ENCODE measurements at places on chromosomes 4 and X. TPM values are rescaled to one million over a fixed set of nuclear protein-coding genes. Genes with fewer than 3 reads are reported as not detected.

The TMEM35A gene
- not detected for total RNA-seq

The IL9R gene
- 0.14 TPM for total RNA-seq

The CSAG3 gene
- total RNA-seq, result not detected

The TIGD2 gene
- total RNA-seq, result 3.3 TPM

The ZNF518B gene
- total RNA-seq, result 105 TPM

The HSFX2 gene
- total RNA-seq, result not detected

The FOXR2 gene
- not detected for total RNA-seq

The SLIT2 gene
- 70.3 TPM for total RNA-seq

The C4orf50 gene
- total RNA-seq, result 0.07 TPM

The ANXA10 gene
- total RNA-seq, result not detected

The LRCH2 gene
- total RNA-seq, result 23.3 TPM

The FGFBP1 gene
- total RNA-seq, result not detected

The SPATA4 gene
- total RNA-seq, result 0.40 TPM

The IL13RA2 gene
- not detected for total RNA-seq

The PRR32 gene
- total RNA-seq, result not detected

DNA sequence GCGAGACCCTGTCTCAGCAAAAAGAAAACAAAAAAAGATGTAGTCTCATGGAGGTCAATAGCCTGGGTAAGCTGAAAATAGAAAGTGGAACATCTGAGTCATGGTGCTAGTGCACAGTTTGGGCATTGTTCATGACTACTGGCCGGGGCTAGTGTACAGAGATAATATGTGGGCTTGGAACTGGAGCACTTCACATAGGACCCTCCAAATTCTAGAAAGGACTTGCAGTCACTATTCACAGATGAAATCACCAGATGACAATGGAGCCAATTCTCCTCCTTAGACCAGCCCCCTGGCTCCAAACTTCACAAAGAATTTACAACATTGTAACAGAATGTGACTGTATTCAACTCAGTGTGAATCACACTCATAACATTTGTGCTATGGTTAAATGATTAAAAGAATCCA is 367.8 kb upstream of the SLC7A11 start:
- no peak for DNase-seq

GRCh38 chr4:189090174-189090814 is 850.4 kb upstream of the FRG1 start:
- DNase-seq, result no peak

DNA sequence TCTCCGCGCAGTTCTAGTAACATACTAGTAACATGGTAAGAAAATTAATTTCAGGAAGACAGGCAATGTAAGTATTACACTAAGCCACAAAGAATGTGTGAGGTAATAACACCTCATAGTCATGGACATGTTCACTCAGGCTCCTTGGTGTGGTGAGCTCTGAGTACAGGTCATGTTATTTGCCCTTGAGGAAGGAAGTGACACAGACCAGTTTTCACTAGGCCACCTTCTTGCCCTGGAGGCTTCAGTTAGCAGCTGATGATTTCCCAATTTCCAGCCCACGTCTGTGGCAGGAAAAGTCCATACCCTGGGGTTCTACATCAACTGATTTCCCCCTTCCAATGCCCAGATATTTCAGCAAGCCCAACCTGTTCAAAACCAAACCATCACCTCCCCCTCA is 6.7 kb downstream of the APOO start:
- DNase-seq, result no peak

DNA sequence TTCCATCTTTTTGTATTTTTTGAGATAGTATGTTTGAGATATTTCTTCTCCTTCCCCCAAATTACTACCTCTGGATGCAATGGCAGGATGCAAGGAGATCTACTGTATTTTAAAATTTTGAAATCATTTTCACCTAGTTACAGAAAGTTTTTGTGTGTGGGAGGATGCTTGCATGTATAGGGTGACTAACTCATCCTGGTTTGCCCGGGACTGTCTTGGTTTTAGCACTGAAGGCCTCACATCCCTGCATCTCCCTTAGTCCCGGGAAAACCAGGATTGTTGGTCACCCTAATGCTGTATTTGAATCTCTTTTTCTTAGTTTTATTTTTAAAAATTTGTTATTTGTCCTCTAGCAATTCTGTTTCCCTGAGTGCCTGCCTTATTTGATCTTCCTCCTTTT is 12.1 kb downstream of the SUPT20HL2 start:
- DNase-seq, result no peak

DNA sequence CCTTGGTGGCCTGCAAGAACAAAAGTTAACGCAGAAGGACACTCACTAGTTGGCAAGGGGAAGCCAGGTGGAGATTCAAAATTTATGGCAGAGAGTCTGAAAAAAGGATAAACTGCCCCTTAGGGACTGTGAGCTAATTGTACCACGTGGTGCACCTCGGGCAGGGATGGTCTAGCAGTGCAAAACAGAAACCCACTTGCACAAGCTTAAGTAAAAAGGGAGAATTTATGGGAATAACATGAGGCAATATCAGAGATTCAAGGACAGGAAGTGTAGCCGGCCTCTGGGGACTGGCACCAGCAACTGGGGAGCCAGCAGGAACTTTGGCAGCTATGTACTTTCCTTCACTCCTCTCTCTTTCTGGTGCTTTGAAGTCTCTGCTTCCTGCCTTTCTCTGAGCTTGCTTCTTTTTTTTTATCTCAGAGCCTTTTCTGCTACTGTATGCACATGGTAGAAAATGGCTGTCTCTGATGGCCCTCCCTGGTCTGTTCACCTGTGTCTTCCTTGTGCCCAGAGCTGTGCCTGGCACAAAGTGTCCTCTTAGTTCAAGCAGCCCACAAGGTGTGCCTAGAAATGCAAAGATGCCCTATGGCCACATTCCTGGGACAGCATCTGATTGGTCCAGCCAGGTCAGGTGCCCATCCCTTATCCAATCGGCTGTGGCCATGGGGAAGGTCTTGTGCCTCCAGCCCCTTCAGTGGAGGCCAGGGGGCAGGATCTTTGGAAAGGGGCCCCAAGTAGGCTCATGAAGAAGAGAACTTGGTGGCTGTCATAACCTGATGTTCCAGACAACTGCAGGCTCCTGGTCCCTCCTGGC is 114.8 kb upstream of the ATP6AP2 start:
- no peak for DNase-seq

DNA sequence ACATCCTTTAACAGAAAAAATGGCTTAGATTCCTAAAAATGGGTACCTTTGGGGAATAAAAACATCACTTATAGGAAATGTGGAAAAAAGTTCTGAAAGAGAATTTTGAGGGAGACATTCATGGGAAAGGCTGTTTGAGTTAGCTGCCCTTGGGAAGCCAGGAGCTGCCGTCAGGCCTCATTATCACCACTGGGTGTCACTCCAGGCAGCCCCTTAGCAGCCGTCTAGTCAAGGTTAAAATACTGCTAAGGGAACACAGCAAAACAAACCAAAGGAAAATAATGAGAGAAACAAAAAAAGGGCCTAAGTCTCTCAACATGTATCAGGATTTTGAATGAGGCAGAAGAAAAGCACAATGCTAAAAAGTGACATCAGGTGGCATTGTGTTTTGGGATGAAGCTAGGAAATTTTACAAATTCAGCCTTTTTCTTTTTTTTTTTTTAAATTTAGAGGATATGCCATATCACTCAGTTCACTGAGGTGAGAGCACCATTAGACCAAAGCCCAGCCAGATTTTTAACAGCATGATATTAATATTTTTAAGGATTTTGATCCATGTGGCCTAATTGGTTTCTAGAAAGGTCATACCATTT is 235.3 kb downstream of the GPAT3 start:
- no peak for DNase-seq

DNA sequence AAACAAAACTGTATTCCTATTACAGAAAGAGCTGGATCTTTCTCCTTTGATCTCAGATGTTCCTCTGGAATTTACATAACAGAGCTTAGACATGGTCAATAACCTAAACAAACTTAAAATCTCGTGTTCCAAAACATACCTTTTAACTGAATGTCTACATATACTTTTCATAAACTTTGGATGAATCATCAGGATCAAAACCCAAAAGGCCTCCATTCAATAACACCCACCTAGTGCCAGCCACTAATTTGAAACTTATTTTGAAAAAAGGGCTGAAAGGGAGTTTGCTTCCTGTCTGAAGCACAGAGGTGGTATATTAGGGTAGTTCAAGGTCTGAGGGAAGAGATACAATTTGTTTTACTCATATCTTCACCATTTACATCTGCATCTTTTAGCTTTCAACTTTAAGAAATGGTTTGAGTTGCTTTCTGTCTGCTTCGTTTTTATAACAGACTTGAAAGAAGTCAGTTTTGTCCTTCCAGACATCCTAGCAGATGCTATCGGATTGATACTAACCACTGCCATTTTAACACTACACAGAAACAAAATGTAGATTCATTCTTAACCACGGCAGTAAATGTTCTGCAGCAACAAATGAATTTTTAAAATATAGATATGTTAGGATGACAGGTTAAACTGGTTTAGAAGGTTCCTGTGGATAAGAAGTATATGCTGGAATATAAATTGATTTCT is 242.8 kb upstream of the DKK2 start:
- DNase-seq, result no peak

GRCh38 chr4:30950737-30951136 is 230.6 kb downstream of the PCDH7 start:
- DNase-seq, result no peak

GRCh38 chr4:8176547-8177399 is 18.2 kb upstream of the ABLIM2 start:
- DNase-seq, result no peak

DNA sequence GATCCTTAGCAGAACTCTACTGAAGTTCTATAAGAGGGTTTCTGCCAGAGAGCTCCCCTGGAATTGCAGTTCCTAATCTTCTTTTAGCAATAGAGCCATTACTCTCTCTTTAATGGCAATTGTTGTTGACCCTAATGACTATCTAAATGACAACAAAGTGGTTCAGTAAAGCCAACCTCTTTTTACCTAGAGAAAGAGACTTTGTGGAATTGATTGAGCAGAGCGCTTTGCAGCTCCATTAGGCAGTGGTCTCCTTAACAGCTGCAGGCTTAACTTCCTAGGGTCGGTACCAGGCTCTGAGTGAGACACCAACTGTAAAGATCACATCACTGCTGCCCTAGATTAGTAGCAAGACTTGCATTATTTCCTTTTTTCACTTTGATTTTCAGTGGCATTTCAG is 1472.9 kb upstream of the TENM3 start:
- DNase-seq, result no peak

GRCh38 chrX:21295246-21295820 is 78.9 kb upstream of the CNKSR2 start:
- no peak for DNase-seq

- no peak for DNase-seq
Observed at GRCh38 chr4:144681806-144682205, 35.9 kb downstream of the HHIP start.

GRCh38 chr4:41304221-41304620 is 47.5 kb downstream of the UCHL1 start:
- no peak for DNase-seq

- DNase-seq, result no peak
Observed at GRCh38 chr4:143307531-143307930, 29.1 kb upstream of the GAB1 start.

GRCh38 chr4:160009656-160010493 is 907.0 kb downstream of the RAPGEF2 start:
- DNase-seq, result no peak

GRCh38 chr4:186755550-186756519 is 32.2 kb upstream of the FAT1 start:
- no peak for DNase-seq

- no peak for DNase-seq
Observed at GRCh38 chr4:130850019-130850524, 1754.1 kb downstream of the C4orf33 start.

GRCh38 chrX:21996872-21997455 is 35.2 kb upstream of the PHEX start:
- no peak for DNase-seq

Data from uterus (tissue), 4 donors.